ENCODE measurements at places on chromosomes 12 and 14.

- DNase-seq, result no peak
Measured at GRCh38 chr12:23781118-23781517, 168.4 kb downstream of the SOX5 start.

- DNase-seq, result no peak
Measured at GRCh38 chr14:59847711-59848110, 22.9 kb downstream of the RTN1 start.

GRCh38 chr12:121238086-121238485, 28.2 kb downstream of the P2RX4 start:
- no peak for DNase-seq

- DNase-seq, result no peak
Measured at GRCh38 chr14:52112336-52113018, 43.6 kb upstream of the NID2 start.

GRCh38 chr14:67584978-67585377, 15.1 kb downstream of the PIGH start:
- no peak for DNase-seq

GRCh38 chr14:69812711-69813110, 15.7 kb upstream of the SLC10A1 start:
- DNase-seq, result no peak

- no peak for DNase-seq
Measured at GRCh38 chr12:19304149-19304750, 135.0 kb upstream of the AEBP2 start.

- no peak for DNase-seq
Measured at GRCh38 chr12:19647806-19648556, 208.7 kb downstream of the AEBP2 start.

DNA sequence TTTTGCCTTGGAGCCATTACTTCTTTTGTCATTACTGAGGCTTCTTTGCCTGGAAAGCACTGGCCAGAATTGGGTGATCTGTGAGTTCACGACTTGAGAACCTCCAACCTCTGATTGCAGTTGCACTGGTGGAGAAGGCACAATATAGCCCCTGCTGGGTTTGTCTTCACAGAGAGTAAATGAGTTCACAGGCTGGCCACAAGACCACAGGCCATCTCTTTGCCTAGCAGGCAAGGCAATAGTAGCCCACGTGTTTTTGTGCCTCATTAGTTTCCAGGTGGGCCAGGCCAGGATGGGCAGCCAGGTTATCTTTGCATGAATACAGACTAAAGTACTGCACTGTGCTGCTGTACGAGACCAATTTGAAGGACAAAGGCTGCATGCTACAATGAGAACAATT, 468.8 kb downstream of the NRXN3 start:
- no peak for DNase-seq

DNA sequence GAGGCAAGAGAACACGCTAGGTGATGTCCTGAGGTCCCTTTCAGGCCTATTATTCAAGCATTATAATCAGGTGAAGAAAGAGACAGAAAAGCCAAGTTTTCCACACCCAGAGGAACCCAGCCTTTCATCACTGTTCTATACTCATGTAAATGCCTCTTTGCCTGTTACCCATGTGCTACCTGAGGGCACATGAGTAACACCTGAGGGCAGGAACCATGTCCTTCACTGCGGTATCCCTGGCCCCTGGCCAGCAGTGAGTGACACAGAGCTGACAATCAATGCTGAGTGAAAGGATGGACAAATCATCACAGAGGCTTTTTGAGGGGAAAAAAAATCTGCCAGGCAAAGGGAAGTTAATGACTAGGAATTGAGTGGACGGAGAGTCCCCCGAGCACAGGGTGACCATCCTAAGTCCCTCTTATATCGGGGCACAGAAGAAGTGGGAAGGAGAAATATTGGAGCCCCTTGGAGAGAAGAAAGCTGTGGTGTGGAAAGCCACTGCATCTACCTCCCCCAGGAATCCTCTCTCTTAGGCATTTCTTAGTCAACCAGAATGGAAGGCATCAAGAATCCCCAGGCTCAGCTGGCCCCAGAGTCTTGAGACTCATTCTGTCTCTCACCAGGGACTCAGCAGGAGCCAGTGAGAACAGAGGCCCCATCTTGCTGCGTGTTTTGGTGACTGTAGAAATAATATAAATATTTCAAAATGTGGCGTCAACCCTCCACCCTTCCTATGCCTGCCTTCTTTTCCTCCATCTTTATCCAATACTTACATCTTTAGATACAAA, 212.9 kb downstream of the DPF3 start:
- DNase-seq, result no peak

DNA sequence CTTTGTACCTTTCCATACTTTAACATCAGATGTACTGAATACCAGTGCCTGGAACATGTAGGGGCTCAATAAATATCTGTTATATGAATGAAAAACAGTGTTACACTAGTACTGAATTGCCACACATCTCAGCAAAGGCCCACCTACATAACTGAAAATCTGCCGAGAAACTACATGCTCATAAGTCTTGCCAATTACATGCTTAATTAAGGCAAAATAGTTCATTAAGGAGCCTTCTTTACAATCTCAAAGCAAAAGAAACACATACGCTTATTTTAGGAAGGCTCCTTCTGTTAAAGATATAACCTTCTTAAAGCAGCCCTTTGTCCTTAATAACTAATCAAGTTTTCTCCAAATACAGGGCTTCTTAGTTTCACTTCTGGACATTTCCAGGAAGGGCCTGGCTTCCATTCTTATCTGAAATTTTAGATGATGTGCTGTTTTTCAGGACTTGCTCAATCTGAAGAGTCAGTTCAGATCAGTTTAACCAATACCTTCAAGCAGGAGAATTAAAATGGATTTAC, 11.5 kb downstream of the LIMA1 start:
- no peak for DNase-seq

DNA sequence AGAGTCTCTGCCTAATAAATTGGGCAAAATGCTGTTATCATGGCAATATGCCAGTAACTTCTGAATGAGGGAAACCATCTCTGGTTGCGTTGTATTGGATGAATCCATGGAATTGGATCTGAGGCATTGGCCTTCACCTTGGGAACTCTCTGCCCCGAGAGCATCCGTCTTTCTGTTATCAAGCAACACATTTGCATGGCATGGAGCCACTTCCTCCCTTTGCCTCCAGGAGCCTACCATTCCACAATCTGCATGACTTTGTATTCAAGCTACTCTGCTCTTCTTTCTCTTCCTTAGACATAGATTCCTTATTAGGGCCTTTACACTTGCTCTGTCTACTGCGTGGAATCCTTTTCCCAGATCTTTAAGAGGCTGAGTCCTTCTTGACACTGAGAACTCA, 57.2 kb downstream of the RIC8B start:
- no peak for DNase-seq
